ENCODE measurements at places on chromosomes 16 and 17.
A peak's percentile ranks its signal among the peaks of the same experiment; 100 is the strongest.

- DNase-seq = no peak
These were observed at the start of gene KRT15 for GRCh38 chr17:41518789-41519449. Gene KRT15 (minus strand): TSS chr17:41518890. CDS start chr17:41518827, 63 bp downstream.

GRCh38 chr17:58614859-58615459 is 76.9 kb downstream of the TEX14 start:
- DNase-seq = no peak

- no peak for DNase-seq
These were observed 1.4 kb downstream of the KRTAP2-4 start for GRCh38 chr17:41064301-41064700.

GRCh38 chr17:32626379-32626791 is 139.6 kb downstream of the CDK5R1 start:
- DNase-seq = no peak

DNA sequence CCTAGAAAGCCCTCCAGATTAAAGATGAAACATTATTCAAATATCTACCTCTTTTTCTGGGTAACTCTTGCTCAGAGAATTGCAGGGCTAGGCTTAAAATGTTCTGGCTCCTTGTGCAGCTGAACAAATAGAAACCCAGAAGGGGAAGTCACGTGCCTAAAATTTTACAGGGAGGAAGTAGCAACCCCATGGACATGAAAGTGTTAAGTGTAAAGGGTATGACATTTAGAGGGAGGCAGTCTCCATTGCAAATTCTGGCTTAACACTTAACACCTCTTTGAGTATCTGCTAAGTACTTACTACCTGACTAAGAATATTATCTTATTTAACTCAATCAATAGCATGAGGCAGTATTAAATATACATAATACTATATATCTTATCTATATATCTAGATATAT is 376.1 kb upstream of the ERCC4 start:
- no peak for DNase-seq

DNA sequence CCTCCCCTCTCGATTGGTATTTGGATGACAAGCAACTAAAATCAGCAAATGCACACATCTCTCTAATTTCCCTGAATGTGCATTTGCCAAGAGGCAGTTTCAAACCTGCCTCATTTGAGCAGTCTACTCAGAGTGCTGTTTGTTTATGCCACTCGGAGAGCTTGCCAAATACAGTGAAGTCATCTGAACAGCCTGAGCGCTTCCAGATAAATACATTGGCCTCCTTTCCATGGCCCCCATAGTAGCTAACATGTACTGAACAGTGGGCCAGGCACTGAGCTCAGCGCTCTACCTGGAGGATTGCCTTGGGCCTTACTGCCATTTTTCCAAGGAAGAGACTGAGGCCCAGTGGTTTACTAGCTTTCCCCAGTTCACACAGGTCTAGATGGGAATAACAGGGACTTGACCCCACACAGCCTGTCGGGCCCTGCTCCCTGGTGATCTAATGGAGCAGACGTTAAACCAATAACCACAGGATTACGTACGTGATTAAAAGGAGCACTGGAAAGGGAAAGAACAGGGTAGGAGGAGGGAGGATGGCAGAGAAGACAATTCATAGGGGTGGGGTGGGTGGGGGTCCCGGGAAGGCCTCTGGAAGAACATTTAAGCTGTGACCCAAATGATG is 18.7 kb upstream of the ANKRD40CL start:
- no peak for DNase-seq

- DNase-seq = peak; percentile 17
These were observed 17.2 kb downstream of the CHCT1 start for GRCh38 chr17:60439501-60439900.

All from activated CD4-positive, alpha-beta T cell treated with anti-CD3 and anti-CD28 coated beads, Interleukin-10, Interleukin-2, amounts not matched to agents 100 ng/mL and 50 ng/mL, durations not matched to agents 16 hours and 8 hours (primary cell).